Right renal cortex interstitium (tissue), 3 donors: ENCODE measurements at places on chromosomes 6 and 20. TPM values are rescaled to one million over a fixed set of nuclear protein-coding genes. Genes with fewer than 3 reads are reported as not detected.

ERMARD gene
- 37.9 TPM for polyA plus RNA-seq

- no peak for DNase-seq
Observed at GRCh38 chr6:43724914-43725642, 37.5 kb upstream of the MRPS18A start.

ZNF217 gene
- polyA plus RNA-seq: 31.8 TPM

GRCh38 chr6:46637145-46637544 lies 15.5 kb downstream of the CYP39A1 start:
- DNase-seq: no peak

GRCh38 chr6:37741757-37742400 lies 44.2 kb upstream of the MDGA1 start:
- no peak for DNase-seq
